ENCODE measurements at places on chromosomes 5 and 9.

DNA sequence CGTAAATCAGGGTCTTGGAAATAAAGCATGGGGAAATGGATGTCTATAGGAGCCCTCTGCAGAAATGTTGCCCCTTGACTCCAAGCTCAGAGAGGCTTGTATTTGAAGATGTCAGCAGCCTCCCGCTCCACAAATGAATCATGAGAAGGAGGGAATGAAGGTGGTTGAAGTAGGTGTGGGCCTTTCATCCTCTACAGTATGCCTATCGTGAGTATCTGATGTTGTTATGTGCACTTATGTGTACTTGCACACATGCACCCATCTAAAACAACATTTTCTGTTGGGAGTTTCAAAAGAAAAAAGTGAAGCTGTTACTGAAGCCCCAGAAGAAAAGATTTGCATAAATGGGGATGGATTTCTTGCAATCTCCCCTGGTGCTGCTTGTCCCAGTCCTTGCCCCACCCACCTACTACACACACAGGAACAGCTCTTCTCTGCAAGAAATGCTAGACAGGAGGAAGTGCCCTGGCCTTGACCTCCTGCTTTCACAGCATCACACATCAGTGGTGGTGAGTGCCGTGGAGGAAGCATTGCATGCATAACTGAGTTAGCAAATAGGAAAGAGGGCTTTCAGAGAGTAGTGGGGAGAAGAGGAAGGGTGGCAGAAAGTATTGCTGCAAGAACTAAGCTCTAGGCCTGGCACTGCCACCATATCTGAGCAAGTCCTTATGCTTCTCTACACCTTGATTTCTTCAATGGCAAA is 156.1 kb downstream of the SNX18 start:
- no peak for DNase-seq

GRCh38 chr5:126098330-126099017 is 324.7 kb upstream of the GRAMD2B start:
- DNase-seq: peak; percentile 74

GRCh38 chr5:23132231-23132630 is 279.1 kb upstream of the CDH12 start:
- DNase-seq: no peak

DNA sequence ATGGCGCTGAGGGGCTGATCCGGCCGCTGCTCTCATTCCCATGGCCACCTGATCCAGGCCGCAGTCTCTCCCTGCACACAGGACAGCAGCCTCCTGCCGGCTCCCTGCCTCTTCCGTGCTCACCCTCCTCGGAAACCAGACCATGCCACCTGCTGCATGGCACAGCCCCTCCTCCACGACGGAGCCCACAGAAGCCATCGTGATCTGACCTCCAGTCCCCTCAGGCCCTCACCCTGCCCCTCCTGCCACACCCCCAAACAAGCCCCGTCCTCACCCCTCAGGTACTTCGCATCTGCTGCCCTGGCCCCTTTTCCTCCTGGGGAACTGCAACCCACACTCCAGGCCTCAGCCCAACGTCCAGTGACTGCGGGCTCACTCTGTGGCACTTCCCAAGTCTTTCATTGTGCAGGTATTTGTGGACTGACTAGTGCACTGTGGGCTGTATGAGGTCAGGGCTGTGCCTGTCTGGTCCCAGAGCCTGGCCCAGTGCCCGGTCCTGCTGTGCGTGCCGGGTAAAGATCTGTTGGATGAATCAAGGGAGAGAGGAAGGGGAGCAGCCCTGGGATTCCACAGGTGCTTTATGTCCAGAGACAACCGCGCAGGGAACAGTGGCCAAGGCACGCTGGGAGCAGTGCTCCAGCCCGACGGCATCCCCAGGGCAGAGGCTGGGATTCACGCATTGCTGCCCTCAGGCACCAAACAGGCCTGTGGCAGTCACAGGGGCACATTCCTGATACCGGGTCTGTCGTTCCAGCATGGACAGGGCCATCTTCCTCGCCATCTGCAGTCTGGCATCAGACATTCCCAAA is 86.1 kb downstream of the ADAMTS2 start:
- DNase-seq: peak; percentile 44

DNA sequence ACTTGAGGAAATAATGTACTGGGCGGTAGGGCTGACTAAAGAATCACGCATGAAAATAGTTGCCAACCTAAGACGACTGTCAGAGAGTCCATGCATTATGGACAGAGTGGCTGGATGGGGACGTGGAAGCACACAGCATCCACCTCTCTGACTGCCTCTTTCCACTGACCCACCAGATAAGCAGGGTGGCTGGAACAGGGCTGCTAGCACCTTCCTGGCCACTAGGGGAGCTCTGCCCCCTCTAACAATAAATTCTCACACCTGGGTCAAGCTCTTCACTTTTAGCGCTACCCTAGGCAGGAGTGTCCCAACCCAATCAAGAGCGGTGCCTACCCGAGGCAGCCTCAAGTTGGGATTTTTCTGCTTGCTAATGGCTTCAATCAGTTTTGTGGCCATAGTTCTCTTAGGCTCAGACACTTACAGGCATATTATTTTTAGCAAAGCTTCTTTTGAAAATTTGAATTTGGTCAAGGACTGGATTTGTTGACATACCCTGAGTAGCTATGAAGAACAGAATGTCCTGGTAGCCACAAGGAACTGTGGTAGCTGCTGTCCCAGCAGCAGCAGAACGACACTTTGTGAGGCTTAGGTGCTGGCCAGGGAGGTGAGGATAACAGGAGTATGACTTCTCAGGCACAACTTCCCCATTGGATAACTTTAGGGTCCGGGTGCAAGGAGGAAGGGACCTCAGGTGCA is 6.9 kb upstream of the TPM2 start:
- no peak for DNase-seq

DNA sequence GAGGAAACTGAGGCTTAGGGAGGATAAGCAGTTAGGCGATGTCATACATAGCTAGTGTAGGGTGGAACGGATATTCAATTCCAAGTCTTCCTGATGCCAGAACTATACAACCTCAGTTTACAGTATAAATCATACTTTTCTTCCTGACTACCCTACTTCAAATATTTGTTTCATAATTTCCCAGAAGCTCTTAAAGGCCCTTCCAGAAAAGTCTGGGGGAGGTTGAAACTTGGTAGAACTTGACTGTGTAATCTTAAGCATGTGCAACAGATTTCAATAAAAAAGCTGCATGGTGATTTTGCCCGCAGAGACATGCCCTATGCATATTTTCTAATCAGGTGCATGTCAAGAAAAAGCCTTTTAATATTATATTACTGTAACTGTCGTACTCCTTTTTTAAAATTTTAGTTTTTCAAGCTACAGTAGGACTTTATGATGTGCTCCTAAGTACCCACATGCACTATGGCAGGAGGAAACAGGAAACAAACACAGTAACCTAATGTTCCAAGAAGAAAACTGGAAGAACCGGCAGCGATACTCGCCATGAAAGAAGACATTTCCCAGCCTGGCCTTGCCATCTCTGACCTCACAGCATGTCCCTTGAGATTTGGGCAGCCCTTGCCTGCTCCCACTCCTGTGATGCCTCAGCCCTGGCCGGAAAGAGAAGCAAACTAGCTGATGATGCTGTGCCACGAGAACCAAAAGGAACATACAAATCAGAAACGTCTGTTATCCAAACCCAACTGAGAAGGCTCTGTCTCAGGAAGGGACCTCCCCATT is 266.0 kb downstream of the EFNA5 start:
- no peak for DNase-seq

- peak; percentile 24 for DNase-seq
Observed at GRCh38 chr5:42912184-42912798, 100.6 kb upstream of the SELENOP start.

DNA sequence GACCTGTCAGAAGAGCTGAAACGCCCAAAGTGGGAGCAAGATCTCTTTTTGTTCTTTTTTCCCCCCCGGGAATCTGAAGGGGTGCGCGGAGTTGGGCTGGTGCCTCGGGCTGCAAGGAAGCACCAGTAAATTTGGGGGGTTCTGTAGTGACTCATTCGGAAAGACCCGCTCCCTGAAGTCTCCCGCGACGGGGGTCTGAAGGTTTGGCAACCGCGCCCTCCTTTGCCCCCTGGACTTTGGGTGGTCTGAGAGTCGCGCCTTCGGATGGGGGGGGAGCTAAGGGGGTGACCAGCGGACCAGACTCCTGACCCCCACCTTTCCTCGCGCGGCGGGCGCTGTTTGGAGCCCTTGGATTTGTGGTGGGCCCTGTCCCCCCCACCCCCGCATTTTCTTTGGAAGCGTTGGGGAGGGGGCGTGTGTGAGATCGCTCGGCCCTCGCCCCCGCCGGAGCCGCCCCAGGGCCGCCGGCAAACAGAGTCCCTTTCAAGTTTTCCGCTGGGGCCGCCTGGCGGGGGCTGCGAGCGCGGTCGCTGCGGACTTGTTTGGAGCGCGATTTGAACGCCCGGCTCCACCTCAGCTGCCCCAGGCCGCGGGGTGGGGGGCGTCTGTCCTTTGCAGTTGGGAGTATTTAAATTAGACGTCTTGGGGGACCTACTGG is 2.0 kb downstream of the CXXC5 start:
- no peak for DNase-seq

DNA sequence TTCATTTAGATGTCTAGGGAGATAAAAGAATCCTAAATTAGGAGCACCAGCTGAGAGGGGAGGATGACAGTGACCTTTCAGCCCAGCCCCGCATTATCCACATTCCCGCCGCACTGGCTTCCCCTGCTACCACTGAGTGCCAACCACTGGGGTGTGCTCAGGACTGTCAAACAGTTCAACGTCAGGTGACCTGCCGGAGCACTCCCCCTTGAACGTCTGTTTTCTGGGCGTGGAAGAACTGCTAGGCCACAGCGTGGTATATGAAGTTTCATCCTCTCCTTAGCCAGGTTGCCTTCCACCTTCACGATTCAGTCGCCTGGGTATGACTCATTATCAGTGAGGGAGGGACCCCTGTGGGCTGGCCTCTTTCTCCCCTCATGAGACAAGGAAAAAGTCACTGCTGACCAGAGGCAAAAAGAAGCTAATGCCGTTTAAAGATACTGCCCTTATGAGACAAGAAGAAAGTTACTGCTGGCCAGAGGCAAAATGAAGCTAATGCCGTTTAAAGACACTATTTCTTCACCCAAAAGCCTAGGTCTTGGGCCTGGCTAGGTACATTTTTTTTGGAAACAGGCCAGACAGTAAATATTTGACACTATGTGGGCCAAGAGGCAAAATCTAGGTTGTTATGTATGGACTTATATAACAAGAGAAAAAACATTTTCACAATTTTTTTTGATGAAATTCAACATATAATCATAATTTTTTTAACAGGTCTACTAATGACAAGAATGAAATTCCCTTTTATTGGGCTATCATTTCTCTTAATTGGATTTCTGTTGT is 4.6 kb downstream of the NMRK1 start:
- no peak for DNase-seq

DNA sequence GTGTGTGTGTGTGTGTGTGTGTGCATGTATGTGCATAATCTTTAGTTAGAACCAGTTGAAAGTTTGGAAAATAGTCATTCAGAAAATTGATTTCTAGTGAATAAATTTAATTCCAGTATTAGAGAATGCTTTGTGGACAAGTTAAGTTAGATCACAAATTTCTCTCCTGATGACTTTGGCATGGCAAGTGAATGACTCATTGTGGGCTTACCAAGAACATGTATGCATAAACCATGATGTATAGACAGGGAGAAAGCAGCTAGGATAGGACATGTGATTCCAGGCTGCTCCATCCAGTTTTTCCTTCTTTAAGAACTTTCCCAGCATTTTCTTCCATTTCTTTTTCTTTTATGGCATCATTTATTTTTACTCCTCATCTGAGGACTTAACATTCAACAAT is 85.7 kb upstream of the SGCD start:
- DNase-seq: no peak

- peak; percentile 16 for DNase-seq
Observed at GRCh38 chr9:79104216-79104615, 467.5 kb upstream of the TLE4 start.

DNA sequence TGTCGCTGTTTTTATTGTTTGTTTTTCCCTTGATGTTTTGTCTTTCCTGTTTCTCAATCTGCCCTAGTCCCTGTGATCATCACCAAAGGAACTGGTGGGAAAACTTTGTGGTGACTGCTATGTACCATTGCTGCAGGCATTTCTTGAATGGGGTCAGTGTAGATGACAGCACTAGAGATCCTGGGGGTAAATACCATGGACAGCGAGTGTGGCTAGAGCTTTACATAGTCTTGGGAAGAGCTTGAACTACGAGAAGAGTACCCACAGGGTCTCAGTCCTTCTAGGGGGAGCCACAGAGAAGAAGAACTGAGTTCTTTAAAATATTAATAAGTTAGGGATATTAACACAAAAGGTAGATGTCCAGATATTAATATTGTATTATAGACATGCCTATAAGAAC is 138.8 kb downstream of the PAM start:
- DNase-seq: no peak

GRCh38 chr5:5492087-5492933 is 69.8 kb downstream of the ICE1 start:
- peak; percentile 47 for DNase-seq

DNA sequence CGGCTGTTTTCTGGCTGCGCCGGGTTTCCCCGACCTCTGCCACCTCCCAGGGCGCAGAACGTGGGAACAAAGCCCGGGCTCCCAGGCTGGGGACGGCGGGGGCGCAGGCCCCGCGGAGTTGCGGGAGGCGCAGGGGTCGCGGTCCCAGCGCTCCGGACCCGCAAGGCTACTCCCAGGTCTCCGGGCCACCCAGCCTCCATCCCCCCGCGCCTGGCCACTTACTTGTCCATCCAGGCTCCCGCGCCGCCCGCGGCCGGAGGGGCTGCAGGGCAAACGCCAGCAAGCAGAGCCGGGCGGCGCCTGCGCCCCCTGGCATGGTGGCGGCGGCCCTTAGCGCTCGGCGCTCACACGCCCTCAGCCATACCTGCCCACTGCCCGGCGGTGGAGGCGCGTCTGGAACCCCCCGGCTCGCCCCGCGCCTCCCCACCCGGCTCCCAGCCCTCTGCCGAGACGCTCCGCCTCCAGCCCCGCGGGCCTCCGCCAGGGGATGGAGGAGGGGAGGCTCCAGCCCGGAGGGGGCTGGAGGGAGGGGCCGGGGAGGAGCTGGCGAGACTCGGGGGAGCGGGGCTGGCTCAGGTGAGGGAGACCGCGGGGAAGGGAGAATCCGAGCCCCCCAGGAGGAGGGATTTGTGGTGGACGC is at the start of gene ADAM19:
ADAM19 (minus strand) TSS at position 395 of the 640 bp plus-strand sequence; CDS start at position 316, 79 bp downstream.
- no peak for DNase-seq

- DNase-seq: no peak
Observed at GRCh38 chr5:92505925-92506324, 1075.1 kb downstream of the NR2F1-AS1 start.

- no peak for DNase-seq
Observed at GRCh38 chr5:34570721-34571676, 85.1 kb upstream of the RAI14 start.
